ENCODE measurements at places on chromosomes 6 and 20.

- DNase-seq: no peak
These were observed 1.6 kb downstream of the SLC17A9 start for GRCh38 chr20:62953839-62954703.

DNA sequence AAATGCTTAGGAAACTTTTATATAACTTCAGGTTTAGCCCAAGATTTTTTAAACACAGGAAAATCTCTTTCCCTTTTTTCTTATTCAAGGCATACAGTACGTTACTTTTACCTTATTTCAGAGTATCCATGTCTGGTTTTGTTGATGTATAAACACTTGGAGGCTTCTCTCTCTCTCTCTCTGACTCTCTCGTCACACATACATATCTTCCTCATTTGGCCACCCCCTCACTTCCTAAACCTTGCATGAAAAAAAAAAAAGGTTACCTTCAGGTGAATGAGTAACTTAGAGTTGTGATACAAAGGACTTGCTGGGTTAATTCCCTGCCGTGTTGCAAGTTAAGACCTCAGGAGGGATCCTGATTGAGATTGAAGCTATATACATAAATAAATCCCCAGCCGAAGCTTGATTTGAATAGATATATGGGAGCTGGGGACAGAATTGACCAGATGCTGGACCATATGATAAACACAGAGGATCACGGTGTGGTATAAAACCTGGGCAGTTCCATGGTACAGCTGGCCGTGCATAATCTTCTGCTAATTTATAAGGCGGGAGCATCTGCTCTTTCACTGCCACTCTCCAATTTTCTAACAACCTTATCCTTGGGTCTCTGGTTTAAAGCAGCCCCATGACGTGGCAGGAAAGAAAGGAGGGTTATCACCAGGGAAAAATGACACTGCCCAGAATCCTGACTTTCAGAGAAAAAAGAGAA is 55.1 kb upstream of the IL20RA start:
- DNase-seq: no peak

DNA sequence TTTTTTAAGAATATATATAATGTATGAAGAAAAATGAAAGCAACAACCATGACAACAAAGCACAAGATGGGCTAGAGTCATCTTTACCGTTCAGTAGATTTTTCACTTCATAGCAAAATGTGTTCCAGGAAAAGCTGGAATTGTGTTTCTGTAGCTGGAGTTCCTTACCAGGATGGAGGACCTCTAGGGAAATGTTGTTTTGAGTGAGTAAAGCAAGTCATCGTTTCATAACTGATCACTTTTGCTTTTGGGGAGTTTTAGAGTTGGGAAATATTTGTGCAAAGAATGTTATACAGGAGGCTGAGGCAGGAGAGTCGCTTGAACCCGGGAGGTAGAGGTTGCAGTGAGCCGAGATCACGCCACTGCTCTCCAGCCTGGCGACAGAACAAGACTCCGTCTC is 151.6 kb downstream of the SASH1 start:
- no peak for DNase-seq

DNA sequence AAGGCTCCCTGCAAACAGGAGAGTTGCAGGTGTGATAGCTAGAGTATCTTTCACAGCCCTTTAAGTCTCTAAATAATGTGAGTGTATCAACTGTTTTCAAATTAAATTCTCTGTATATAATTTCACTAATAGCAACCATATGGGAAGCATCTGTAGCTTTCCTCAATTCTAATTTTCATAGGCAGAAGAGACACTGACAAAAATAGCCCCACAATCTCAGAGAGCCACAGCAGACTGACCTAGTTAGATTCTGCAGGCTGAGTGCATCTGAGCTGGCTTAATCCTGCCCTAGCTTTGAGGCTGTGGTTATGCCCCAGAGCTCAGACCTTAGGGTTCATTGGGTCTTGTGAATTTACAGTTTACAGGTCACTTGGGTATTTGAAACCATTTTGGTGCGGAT is 63.9 kb downstream of the MAP7 start:
- no peak for DNase-seq

All from stimulated activated CD4-positive, alpha-beta T cell treated with anti-CD3 and anti-CD28 coated beads, Interleukin-2, amount 100 ng/mL, for 48 hours (primary cell).